ENCODE measurements at places on chromosomes 16 and 17.

DNA sequence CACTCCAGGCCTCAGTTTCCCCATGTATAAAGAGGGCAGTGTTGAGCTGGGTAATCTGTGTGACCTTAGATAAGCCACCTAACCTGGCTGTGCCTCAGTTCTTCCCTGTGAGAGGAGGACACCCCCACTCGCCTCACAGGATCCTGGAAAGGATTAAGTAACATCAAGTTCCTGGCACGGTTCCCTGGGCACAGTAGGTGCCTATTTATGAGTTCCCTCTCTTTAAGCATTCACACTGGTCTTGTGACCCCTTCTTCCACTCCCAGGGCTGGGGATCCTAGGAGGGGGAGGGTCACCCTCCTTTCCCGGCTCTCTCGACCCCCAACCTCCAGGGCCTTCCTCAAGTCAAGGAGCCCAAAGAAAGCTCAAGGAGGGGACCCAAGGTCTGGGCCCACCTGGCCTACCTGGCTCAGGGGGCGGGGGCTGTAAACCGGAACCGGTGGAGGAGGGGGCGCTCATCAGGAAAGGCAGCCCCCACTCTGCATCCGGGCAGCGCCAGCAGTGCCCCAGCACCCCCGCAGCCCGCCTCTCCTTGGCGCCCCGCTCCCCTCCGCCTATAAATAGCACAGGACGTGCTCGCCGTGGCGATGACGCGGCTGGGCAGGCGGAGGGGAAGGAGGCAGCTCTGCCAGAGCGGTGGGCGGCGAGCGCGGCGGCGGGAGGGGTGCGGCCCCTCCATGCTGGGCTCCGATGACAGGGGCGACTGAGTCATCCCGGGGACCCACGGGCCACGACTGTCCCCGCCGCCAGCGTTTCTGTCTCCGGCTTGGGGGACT, 9.4 kb downstream of the RPL19 start:
- DNase-seq: peak; percentile 80

DNA sequence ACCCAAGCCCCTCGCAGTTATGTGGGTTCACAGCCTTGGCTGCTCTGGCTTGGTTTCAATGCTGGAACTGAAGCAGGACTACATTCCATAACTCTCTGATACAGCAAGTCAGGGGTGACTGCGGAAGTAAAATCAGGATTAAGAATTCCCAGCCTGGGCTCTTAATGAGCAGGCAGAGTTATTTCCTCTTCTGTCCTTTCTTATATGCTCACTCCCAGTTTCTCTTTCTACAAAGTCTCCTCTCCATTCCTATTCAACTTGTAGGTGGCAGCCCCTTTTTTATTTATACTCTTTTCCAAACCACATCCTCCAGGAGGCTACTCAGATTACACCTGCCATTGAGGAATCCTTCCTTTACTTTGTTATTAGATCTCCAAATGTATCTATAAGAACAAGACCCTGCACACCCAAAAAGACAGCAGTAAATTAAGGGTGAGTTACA, 40.3 kb downstream of the HOXB1 start:
- no peak for DNase-seq

- DNase-seq: no peak
Observed at GRCh38 chr16:64751906-64752305, 370.0 kb downstream of the CDH11 start.

- no peak for DNase-seq
Observed at GRCh38 chr16:22888791-22889190, 74.8 kb downstream of the HS3ST2 start.

DNA sequence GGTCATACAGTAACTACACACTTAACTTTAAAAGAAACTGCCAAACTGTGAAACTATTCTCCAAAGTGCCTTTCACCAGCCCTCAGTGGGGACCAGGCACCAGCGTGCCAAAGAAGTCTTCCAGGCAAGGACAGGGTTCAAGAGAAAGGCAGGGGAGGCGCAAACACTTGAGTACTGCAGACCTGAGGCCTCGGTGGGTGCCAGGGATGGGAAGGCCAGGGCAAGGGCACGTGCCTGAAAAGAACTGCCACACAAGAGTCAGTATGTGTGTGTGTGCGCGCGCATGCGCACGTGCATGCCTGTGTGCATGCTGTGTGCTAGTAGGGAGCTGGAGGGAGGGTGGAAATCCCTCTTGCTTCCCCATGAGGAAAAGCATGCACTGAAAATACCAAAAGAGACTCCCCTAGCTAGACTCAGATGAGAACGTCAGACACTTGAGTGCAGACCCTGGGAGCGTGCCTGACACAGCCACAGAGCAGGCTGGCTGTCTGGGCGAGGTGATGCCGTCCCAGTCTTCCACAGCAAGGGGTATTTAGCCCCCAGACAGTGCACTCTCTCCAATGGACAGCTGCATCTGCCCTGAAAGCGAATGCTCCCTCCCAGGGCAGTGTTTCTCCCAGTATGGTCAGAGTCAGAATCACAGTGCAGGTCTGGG, 40.1 kb upstream of the GSG1L start:
- DNase-seq: no peak

DNA sequence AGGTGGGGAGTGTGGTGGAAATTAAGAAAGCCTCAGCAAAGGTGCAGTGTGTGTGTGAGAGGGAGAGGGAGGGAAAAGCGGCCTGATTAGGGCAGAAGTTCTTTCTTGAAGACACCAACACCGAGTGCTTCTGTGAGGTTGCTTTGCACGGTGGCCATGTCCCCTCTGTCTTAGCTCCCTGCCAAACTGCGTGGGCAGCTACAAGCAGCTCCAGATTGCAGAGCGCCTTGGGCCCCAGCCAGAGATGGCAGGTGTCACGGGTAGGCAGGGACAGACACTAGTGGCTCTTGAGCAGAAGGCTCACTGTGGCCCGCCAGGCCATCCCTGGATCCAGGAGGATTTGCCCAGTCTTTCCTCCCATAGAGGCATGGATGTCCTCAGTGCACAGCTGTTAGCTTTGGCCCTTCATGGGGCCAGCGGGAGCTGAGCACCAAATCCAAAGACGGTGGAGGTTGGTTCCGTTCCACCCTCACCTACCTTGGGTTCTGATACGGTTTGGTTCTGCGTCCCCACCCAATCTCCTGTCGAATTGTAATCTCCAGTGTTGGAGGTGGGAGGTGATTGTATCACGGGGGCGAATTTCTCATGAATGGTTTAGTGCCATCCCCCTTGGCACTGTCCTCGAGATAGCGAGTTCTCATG, 21.4 kb downstream of the KIAA0513 start:
- no peak for DNase-seq

- peak; percentile 72 for DNase-seq
Observed at GRCh38 chr17:66655861-66656260, 179.1 kb upstream of the CACNG5 start.
